ENCODE measurements at places on chromosomes 5 and 9.

GRCh38 chr5:140357726-140358093 is 2.3 kb upstream of the SLC4A9 start:
- peak; percentile 82 for DNase-seq

- DNase-seq: no peak
These were observed 174.6 kb upstream of the IL12B start for GRCh38 chr5:159504857-159505304.

- no peak for DNase-seq
These were observed 75.0 kb downstream of the NR6A1 start for GRCh38 chr9:124696101-124696500.

GRCh38 chr9:653421-653820 is 188.1 kb upstream of the DMRT1 start:
- DNase-seq: no peak

DNA sequence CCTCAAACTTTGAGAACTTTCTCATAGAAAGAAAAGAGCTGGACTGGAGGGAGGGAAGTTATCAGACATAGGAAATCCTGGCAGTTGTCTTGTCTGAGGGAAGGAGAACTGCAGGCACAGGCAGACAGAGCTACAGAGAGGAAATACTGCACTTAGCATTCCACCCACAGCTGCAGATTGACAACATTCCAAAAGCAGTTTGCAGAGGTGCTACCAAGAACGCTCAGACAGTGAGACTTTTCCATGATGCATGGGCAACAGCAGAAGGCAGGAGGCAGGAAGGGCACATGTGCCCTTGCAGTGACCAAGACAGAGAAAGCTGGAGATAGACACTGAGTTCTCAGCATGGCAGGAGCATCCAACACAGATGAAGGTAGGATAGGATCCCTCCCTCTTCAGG is 327.5 kb upstream of the ZNF462 start:
- no peak for DNase-seq

- DNase-seq: no peak
These were observed 3.9 kb upstream of the RABL6 start for GRCh38 chr9:136803551-136804508.

DNA sequence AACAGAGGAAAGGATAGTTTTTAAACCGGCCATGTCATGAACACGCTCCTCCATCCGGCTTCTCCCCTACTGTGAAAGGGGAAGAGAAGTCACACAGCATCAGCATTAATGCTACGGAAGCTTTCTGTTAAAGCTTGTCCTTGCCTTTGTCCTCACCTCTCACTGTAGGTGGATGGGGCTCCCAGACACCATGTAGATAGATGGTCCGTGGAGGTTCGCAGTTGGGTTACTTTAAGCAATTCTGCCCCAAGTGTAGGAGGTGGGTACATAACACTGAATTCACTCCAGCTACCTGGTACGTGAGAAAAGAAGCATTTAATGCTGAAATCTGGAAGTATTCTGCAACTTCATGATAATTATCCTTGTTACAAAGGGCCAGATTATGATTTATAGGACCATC is 165.8 kb downstream of the BAAT start:
- DNase-seq: no peak

DNA sequence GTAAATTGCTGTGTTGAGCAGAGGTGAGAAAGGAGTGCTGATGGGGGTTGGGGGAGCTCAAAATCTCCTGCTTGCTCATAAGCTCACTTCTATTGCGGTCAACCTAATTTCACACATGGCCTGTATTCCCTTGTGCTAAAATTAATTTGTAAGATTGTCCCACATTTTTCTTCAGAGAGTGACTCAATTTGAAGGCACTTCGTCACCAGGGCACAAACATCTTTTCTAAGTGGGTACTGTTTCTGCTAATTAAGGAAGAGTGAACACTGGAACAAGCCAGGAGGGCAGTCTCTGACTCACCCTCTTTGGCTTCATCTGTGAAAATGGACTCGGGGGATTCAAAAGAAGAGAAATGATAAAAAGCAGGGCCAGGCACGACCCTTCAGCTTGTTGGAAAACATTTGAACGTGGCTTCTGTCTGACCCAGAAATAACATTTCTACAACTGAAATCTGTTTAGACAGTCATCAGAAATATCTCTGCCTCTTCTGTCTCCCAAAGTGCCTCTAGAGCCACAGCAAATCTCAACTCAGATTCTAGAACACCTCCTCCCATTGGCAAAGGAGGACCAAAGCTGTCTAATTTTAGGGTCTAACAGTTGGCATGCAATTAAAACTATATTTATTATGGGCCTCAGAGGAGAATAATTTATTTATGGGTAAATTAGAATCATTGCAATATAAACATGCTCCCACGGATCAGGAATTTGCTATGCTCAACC is 49.8 kb downstream of the FEM1C start:
- DNase-seq: no peak

GRCh38 chr5:149932445-149933350 is 11.9 kb downstream of the PDE6A start:
- no peak for DNase-seq

GRCh38 chr5:35003018-35003957 is 44.5 kb downstream of the AGXT2 start:
- peak; percentile 34 for DNase-seq

DNA sequence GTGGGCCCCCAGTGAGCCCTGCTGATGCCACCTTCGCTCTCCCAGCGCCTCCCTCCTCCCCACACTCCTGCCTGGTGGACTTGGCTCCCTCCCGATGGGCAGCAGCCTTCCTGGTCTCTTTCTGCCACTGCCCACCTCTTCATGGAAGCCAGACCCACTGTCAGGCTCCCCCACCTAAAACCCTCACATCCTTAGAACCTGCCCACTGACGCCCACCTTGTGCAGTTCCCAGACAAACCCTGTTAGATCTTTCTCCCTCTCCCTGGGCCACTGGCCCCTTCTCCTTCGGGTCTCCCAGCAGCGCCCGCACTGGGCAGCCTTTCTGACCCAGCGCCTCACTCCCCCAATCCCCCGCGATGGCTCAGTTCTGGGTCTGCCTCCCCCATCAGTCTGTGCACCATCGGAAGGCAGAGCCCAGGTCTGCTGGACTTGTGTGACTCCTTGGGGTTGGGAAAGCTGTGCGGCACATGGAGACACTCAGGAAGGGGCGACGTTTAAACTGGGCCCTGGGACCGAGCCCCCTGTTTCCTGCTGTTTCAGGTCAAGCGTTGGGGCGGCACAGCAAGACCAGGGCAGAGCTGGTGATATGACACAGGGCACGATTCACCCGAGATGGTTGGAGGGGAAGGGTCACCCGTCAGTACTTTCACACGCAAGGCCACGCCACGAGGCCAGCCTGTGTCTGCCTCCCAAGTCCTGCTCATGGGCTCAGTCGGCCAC is 17.4 kb downstream of the MYMK start:
- no peak for DNase-seq

DNA sequence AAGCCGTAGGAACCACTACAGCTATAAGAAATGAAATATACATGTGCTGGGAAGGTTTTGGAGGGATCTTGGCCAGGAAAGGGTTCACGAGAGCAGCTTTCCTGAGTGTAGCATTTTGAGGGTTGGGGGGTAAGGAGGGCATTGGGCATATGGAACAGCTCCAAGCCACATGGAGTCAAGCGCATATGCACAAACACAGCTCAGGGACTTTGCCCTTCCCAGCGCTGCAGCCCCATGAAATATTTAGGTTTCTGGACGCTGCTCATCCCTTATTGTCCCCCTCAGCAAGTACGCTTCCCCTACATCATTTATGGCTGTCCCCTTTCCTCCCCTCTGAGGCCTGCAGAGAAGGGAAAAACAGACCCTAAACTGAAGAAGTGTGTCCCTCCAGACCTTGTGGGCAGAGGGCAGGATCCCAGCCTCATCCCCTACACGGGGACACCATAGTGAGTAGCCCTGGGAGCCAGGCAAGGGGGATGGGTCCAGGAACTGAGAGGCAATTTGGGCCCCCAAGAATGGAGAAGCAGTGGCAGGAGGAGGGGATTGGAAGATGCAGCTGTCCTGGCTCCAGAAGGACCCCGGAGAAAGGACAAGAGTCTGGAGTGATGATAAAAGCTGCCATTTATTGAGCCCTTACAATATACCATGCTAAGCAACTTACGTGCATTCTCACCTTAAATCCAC is 33.7 kb downstream of the PCDH1 start:
- DNase-seq: no peak

GRCh38 chr5:142817949-142818431 is 47.8 kb downstream of the ARHGAP26 start:
- no peak for DNase-seq

DNA sequence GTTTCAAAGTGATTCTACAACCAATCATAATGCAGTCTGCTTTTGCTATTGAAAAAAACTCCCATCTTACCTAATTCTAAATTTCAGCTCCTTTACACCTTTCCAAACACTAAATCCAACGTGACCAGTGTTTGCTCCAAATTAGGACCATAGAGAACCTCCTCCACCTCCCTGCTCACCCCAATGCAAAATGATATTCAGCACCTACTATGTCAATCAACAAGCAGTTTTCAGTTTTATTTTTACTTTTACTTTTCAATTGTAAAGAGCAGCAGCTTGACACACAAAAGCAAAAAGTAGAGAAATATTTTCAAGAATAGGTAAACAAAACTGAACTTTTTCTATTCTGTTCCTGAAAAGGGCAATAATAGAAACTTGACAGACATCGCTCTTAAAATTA is 3.4 kb downstream of the FAM13B start:
- no peak for DNase-seq

DNA sequence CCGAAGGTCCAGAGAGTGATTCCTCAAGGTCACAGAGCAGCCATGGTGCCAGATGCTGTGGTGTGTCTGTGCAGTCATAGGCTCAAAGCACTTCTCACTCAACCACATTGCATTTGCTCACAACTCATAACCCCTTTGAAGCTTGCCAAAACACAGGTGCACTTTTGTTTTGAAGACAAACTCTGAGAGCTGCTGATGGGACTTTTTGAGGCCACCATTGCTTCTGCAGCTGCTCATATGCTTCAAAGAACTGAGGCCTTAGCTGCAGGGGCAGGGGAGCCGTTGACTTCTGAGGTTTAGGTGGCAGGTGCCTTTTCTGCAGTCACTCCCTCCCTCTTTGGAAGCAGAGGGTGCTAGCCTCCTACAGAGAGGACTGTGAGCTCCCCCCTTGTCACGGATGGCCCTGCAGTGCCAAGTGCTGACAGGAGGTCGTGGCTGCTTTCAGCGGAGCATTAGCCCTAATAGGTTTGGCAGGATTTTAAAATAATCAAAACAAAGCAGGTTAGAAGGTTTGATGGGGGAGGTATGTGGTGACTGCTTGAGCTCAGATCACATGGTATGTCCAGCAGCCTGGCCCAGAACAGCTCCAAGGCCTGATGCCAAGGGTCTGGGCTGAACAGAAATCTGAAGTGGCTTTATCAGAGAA is 232.1 kb downstream of the MAN2A1 start:
- DNase-seq: peak; percentile 70

DNA sequence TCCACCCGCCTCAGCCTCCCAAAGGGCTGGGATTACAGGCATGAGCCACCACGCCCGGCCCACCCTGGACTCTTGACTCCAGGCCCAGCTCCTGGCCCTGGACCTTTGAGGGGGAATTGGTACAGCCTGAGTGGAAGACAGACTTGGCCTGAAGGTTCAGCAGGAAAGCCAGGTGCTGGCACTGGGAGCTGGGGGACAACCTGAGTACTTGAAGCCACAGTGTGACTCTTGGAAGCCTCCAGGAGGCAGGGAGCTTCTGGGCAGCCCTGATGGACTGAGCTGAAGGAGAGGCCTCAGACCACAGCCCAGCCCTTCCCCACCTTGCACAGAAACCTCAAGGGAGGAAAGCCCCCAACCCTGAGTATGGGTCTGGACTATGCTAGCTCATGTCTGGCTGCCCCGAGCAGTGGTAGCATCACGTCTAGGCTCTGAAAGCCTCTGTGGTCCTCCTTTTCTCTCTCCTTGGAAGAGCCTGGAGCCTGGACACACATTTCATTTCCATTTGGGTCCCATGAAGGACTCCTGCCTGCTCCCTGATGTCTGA is 54.1 kb downstream of the RASGEF1C start:
- DNase-seq: no peak

DNA sequence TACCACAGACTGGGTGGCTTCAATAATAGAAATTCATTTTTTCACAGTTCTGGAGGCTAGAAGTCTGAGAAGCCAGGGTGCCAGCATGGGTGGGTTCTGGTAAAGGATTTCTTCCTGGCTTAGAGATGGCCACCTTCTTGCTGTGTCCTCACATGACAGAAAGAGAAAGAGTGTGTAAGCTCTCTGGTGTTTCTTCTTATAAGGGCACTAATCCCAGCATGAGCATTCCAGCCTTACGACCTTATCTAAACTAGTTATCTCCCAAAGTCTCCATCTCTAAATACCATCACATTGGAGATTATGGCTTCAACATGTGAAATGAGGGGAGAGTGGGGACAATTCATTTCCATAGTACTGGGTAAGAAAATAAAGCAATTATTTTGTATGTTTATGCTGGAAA is 226.5 kb upstream of the TUSC1 start:
- DNase-seq: no peak

- DNase-seq: no peak
These were observed 15.3 kb upstream of the KLF4 start for GRCh38 chr9:107504585-107505455.

GRCh38 chr9:138099803-138100598 is 222.4 kb downstream of the CACNA1B start:
- DNase-seq: no peak

- no peak for DNase-seq
These were observed 285.8 kb upstream of the ZNF608 start for GRCh38 chr5:125032286-125032685.

GRCh38 chr9:106878934-106879333 is 16.0 kb downstream of the ZNF462 start:
- DNase-seq: no peak

DNA sequence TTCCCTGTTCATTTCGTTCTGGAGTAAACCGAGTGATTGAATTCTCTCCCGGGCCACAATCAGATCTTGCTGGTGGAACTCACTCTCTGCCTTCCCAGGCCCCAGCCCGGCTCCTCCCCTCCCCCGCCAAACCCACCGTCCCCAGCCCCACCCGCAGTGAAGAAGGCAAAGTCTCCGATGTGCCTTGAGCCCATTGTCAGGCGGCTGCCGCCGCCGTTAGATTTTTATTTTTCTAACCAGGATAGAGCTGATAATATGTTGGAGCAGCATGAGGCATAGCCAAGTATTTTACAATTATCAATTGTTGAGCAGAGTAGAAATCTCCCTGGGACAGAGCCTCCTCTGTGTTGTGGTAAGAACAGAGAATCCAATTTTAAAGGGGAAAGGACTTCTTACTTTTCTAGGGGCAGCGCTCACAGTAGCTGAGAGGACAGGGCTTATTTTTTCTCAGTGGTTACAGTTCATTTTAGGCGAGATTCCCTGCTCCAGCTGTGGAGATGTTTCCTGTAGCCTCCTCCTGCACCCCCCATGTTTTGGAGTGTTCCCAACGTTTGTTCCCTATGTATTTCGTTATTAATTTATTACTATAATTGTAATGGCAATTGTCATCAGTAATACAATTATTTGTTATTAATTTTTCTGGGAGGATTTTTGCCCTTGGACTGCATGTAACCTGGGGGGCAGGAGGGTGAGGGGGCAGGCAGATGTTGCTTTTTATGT is 1.3 kb downstream of the PSAT1 start:
- no peak for DNase-seq

GRCh38 chr5:123813937-123814624 is 302.1 kb downstream of the CSNK1G3 start:
- no peak for DNase-seq

GRCh38 chr9:129494113-129494789 is 126.7 kb downstream of the C9orf50 start:
- no peak for DNase-seq

- DNase-seq: no peak
These were observed 92.9 kb downstream of the RXRA start for GRCh38 chr9:134419000-134419683.

Measured in CD4-positive, alpha-beta T cell treated with Interleukin-12 subunit alpha and Interleukin-12 subunit beta, for 1 hour (primary cell).